ENCODE measurements at places on chromosomes 6 and 20.

- DNase-seq: no peak
These were observed 1201.6 kb upstream of the CITED2 start for GRCh38 chr6:140576004-140576555.

GRCh38 chr6:97501853-97502252, 218.8 kb upstream of the MMS22L start:
- no peak for DNase-seq

DNA sequence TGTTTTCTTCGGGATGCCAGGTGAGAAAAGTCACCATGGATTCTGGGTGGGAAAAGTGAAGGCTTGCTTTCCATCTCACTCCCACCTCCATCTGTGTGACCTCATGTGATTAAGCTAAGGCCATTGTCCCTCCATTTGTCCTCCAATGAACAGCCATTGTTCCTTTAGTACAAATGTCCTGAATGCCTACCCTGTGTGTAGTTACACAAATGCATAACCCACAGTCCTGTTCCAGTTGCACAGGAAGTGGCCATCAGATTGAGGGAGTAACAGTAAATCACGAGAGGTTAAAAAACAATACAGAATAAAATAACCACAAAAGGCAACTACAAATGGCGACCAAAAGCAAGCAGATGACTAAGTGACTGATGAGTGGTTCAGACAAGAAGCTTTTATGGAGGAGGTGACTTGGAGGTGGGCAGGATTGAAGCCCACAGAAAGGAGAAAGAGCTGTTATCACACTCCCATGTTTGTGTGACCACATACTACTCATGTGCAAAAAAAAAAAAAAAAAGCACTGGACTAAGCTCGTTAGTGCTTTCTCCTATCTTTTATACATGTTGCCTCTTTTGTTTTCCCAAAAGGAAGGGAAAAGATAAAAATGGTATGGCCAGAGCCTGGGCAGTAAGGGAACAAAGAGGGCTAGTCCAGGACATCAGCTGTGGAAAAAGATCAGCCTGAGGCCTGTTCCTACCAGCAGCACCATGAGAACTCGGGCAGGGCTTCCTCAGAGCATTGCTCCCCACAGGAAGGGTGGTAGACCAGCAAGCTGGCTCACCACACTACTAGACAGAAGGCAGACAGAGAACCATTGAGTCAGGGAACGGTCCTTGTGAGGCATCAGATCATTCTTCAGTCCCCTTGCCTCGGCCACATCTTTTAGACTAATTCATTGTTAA, 111.0 kb downstream of the TFAP2A start:
- no peak for DNase-seq

DNA sequence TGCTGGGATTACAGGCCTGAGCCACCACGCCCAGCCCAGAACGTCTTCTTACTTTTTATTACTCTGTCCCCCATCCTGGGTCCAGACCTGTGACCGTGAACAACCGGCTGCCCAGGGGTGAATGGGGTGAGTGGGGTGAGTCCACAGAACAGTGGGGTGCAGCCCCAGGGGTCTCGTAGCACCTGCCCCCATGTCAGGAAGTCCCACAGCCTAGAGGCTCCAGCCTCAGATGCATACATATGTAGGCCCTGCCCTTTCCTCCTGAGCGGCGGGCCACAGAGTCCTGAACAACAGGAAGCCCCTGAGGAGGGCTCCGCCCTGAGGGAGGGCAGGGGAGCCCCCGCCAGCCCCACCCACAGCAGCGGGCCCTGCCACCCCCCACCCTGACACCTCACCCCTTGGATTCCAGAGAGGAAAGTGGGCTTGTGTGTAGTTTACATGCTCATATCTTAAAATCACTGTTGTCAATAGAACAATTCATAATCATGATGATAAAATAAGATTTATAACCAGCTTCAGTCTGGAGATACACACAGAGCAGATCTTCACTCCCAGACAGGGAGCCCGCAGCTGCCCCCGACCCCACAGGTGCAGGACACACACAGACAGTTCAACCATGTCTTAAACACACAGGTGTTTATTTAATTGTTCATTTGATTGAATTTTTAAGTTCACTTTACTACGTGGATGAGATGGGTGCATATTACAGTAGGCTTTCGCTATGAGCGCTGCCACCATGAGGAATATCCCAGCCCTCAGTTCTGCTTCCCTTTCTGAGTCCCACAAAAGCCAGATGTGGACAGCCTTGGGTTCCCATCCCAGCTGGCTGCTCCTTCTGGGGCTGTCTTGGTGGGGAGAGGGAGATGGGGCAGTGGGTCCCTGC, 12.4 kb upstream of the GMEB2 start:
- no peak for DNase-seq

- no peak for DNase-seq
These were observed 575 bp upstream of the MICAL1 start for GRCh38 chr6:109456111-109456583.

DNA sequence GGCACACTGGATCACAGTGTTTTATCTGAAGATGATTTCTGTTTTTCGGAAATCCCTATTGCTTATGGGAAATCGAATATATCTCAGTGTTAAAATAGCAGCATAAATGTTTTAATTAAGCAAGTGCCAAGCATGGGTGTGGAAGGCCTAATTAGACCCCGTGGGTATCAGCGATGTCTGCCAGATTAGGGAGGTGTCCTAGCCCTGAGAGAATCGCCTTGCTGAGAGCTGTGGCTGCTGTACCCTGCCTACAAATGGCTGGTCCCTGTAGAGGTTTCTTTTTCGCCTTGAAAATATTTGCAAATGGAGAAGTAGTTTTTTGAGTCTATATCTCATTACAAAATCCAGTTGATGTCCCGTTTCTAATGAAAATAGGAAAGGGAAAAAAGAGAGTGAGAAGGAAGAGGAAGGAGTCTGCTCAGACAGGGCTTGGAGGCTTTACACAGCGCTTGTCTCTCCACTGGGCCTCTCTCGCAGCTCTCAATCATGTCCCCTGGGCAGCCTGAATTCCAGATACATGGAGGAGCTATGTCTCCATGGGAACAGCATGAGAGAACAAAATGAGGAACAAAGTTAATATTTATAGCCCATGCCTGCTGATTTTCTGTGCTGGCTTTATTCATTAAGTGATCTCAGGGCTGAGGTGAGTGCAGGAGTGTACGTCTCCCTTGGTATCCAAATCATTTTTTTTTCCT, 35.2 kb upstream of the BCLAF1 start:
- DNase-seq: no peak

GRCh38 chr20:61766921-61767610, 298.6 kb downstream of the TAF4 start:
- DNase-seq: no peak

GRCh38 chr6:149233056-149233715, 84.3 kb upstream of the TAB2 start:
- DNase-seq: peak; percentile 37

DNA sequence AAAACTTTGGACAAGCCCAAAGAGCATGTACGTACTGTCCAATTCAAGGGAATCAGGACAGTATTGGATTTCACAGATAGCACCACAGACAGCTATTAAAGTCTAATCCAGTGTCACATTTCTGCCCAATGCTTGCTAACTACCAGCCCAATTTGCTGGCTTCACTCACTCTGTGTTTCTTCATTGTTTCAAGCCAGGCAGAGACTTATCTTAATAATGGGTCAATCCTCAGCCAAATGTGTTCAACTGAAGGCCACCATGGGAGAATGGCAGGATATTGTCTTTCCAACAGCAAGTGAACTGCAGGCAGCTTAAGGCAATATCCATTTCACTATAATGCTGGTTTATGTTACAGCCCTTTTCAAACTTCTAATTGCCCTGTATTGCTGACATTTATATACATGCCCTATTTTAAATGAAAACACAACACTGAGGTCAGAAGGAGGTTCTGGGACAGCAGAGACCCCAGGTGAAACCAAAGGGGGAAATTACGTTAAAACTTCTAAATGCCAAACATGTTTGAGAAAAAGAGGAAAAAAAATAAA, 142.1 kb upstream of the RSPO3 start:
- DNase-seq: no peak

DNA sequence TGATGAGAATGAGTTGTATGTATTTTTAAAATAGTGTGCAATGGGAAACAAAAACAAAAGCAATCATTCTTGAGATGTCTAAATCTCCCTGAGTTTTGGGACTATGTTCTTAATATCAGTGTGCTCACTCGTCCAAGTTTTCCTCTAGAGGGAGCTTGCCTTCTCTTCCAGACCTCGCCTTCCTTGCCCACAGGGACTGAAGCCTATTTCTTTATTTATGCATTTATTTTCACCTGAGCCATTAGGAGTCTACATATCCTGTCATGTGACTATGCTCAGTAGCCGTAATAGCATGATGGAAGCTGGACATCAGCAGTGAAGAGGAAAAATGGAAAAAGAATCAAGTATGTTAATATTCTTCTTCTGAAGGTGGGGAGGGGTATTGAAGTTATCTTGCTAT, 131.2 kb downstream of the SH3BGRL2 start:
- DNase-seq: no peak

DNA sequence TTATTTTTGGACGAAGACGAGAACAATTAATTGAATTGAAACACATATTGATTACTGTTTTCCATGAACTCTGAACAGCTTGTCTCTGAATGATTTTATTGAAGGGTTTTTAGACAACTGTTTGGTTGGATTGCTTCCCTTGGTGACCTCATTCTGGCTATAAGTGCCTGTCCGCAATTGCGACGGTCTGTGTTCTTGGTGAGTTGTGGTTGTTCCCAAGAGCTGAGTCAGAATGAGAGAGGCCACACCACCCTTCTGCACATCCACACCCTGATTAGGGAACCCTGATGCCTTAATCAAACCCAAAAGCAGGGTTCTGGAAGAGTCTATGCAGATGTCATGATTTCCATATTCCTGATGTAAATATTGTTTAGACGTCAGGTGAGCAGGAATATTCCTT, 747.0 kb downstream of the PTPRT start:
- no peak for DNase-seq

GRCh38 chr6:4518506-4518905, 257.7 kb upstream of the CDYL start:
- DNase-seq: no peak

- DNase-seq: peak; percentile 78
These were observed 21.6 kb downstream of the DLL1 start for GRCh38 chr6:170269151-170269845.

- peak; percentile 63 for DNase-seq
These were observed 108.7 kb upstream of the MAP3K4 start for GRCh38 chr6:160882791-160883279.

DNA sequence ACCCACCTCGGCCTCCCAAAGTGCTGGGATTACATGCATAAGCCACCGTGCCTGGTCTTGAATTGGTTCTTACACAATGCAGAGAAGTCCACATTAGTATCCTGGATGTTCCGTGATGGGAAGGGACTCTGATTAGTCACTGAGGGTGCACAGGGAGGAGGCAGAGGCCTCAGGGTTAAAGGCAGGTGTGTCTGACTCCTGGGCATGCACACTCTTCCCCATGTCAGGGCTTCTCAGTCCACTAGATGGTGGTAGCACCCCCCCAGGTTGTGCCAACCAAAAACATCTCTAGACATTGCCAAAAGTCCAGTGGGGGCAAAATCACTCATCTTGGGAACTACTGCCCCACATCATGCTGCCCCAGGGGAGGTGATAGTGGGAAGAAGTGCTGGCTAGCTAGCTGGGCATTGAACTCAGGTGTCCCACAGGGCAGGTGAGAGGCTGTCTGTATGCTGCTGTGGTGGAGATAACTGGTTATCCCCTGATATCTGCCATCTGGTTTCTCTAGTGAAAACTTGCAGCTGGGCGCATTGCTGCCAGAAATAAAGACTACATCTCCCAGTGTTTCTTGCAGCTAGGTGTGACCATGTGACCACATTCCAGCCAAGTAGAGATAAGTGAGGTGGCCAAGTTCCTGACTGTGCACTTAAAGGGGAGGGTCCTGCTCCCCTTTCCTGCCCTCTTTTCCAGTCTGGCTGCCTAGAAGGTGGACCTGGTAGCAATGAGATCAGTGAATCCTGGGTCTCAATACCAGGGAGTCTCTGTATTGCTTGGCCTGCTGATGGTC, 8.4 kb upstream of the NSFL1C start:
- peak; percentile 22 for DNase-seq

GRCh38 chr6:113560908-113561307, 296.2 kb upstream of the MARCKS start:
- DNase-seq: no peak

GRCh38 chr6:2766767-2767656, 1.8 kb downstream of the WRNIP1 start:
- no peak for DNase-seq

DNA sequence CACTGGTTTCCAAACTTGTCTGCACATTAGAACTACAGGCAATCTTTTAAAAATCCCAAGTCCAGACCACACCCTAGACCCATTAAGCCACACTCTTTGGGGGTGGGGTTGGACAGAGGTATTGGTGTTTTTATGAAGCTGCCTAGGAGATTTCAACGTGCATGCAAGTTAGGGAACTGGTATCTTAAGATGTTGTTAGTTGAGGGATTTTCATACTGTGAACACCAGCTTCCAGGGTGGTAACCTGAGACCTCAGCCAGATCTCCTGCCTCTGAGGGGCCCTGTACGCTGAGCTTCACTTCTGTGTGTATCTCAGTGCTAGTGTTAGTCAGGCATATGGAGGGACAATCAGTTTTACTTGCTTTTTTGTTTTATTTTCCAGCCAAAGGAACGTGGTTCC, 138.0 kb downstream of the UTRN start:
- DNase-seq: no peak

- DNase-seq: peak; percentile 76
These were observed 9.8 kb upstream of the CBFA2T2 start for GRCh38 chr20:33480048-33480447.

GRCh38 chr6:27889628-27890444, 22.4 kb downstream of the OR2B2 start:
- DNase-seq: peak; percentile 74

DNA sequence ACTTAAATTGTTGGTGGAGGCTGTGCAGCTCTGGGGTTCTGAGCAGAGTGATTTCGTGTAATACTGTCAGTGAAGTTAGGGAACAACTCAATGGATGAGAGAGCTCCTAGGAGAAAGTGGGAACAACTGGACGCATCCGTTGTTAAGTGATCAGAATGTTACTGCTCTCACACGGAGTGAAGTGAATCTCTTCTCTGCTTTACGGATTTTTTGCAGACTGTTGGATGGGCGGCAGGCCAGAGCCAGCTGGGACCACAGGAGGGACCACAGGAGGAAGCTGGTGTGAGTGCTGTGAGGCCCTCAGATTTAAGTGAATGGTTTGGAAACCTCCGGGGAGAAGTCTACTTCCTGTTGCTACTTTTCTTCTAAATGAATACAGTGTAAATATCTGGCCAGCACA, 23.7 kb upstream of the PPP1R14C start:
- no peak for DNase-seq

GRCh38 chr6:105397987-105398386, 4.9 kb downstream of the PREP start:
- peak; percentile 60 for DNase-seq

GRCh38 chr6:25312703-25313102, 33.5 kb downstream of the CARMIL1 start:
- peak; percentile 16 for DNase-seq

DNA sequence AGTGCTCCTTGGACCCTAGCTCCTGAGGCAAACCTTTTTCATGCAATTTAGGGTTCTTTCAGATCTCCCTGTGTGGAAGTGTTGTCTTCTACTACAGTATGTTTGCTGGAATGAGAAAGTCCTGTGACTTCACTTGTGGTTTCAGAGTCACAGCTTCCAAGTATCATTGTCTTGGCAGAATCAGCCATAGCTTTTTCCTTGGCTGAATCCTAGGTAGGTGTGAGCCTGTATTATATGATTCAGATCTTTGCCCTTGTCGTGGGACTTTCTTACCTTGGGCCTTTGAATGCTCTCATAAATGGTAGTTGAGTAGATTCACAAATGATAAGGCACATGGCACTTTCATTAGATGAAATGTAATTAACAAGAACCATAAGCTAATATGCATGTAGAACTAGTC, 16.5 kb downstream of the CARMIL1 start:
- DNase-seq: no peak

- DNase-seq: no peak
These were observed 72.8 kb upstream of the ADTRP start for GRCh38 chr6:11851387-11851786.
